ENCODE measurements at places on chromosomes 3 and 15.

- DNase-seq, result no peak
These were observed 33.7 kb upstream of the MAGEF1 start for GRCh38 chr3:184745526-184745925.

GRCh38 chr3:48474619-48475018, 28.1 kb downstream of the ATRIP start:
- no peak for DNase-seq

DNA sequence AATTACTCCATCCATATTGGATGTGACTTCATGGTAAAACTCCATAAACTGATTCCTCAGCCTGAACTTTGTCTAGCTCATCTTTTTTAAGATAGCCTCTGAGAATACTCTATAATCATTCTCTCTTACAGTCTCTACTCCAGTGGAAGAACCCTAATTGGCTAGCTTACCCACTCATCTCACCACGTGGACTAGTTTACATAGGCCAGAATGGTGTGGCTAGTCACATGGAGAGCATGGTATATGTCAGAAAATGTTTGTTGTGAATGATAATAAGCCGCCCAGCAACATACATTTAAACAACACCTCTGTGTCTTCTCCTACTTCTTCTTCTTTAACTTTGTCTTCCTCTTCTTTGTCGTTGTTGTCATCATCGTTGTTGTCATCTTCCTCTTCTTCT, 389.2 kb upstream of the LRRC3B start:
- DNase-seq, result no peak

DNA sequence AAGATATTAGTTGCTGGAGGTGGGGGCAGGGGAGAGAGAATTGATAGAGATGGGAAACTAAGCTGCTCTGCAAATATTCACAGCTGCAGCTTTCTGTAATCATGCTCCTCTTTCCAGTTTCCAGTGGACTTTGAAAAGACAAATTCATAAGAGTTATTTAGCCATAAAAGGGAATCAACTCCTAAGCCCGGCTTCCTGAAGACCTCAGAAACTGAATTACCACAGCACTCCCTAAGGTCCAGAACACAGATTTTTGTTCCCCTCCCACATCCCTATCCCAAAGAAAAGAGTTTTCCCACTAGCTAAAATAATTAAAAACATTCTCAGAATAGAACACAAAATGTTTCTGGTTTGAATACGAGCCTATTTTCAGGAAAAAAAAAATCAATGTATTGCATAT, 871.8 kb upstream of the NR2F2 start:
- DNase-seq, result no peak

DNA sequence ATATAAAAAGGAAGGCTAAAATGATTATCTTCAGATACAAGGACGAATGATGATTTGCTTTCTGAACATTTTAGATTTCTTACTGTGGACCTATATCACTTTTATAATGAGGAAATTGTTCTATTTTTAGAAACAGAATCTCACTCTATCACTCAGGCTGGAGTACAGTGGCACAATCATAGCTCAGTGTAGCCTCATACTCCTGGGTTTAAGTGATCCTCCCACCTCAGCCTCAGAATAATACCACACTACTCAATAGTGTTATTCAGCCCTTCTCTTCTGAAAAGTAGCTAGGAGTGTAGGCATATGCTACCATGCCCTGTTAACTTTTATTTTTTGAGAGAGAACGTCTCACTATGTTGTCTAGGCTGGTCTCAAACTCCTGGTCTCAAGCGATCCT, 15.8 kb downstream of the DNAJC13 start:
- DNase-seq, result no peak

GRCh38 chr15:37031198-37031597, 69.2 kb downstream of the MEIS2 start:
- no peak for DNase-seq

DNA sequence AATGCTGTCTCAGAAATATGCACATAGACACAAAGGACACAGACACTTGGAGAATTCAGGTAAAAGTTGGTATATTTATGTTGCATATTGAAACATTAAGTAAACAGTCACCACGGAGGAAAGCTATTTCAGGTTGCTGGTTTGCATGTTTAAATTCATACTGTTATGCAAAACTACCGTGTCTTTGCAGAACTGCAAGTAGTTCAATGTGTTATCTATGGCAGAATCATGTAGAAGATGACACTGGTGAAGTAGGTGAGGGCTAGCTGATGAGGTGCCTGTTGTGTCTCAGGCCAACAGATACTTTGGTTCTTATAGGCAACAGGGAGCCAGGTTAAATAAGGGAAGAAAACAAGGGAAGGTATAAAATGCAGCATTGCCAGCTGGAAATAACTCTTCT, 511.3 kb downstream of the DIPK2A start:
- DNase-seq, result no peak

- no peak for DNase-seq
These were observed 240.0 kb upstream of the CFAP20DC start for GRCh38 chr3:59289831-59290230.

DNA sequence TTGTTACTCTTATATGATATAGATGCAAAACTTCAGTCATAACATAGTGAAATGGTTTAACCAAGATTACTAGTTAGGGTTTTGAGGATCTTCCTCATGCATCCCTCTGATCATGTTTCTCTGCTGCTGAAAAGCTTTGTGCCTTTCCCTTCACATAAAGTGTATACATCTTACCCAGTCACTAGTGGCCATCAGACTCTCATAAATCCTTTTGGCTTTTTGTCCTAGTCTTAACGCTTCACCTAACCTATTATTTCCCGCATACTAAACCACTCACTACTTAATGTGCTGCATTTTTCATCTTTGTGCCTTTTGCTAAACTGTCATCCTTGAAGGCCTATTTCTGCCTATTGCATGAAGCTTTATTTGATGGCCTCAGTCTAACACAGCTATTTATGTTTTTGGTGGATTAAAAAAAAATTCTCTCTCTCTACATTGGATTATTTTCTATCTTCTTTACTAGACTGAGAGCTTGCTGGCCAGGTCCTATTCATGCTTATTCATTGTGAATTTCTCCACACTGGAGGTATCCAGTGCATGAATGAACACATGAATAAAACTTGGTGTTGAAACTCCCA, 717.6 kb upstream of the GOLIM4 start:
- no peak for DNase-seq

DNA sequence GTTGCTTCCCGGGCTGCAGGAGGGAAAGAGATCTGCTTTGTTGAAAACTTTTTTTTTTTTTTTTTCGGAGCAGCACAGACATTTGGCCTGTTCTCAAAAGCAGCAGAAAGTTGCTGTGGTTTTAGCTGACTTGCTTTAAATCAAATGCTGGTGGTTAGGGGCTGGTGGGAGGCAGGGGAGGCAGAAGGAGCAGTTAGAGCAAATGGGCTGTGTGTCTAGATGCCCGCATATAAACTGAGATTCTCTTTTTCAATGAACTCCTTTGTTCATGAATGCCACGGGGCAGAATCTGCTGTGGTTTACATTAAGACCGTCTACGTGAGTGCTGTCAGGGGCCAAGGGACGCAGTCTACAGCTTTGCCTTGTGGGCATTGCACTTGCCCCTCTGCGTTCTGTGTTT, 95.9 kb downstream of the FLNB start:
- DNase-seq, result no peak

- DNase-seq, result no peak
These were observed 40.0 kb upstream of the SAMMSON start for GRCh38 chr3:69959581-69959980.

DNA sequence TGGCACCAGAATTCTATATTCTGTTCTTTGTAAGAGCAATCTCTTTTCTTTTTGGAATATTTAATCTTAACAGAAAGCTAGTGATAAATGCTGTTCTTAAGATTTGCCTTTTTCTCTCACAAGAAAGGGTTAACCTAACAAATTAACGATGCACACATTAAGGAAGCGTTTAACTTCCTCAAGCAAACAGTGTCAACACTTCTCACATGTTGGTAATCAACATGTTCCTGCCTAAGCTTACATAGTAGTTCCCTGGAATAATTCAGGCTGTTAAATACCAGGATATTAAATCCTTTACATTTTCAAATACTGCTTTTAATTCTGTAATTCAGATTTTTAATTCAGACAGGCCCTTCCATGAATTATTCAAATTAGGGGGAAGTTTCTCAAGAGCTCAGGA, 67.4 kb upstream of the RPL35A start:
- no peak for DNase-seq

- DNase-seq, result no peak
These were observed 280.4 kb downstream of the KCNH8 start for GRCh38 chr3:19428729-19429128.

GRCh38 chr3:175670557-175670956, 811.4 kb downstream of the NAALADL2 start:
- DNase-seq, result no peak

GRCh38 chr15:66486887-66487286, 10.7 kb downstream of the SNAPC5 start:
- no peak for DNase-seq

DNA sequence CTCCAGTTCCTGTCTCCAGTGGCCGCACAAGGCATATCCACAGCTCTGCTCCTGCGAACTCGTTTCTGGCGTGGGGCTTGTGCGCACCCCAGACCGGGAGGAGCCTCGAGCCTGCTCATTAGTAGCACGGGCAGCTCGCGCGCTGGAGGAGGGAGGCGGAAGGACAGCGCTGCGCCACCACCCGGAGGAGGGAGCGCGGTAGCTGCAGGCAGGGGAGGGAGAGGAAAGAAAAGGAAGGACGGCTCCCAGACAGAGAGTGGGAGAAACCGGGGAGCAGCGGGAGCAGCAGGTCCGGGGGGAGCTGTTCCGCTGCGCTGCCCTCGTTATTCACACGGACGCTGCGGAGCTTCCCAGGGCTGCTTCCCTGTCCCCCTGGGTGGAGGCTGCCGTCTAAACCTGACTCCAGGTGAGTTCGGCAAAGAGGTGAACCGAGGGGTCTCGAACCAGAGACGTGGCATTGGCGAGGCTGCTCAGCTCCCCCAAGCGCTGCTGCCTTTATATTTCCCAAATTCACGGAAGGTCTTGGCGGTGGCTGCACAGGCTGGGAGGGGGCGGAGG, 121.3 kb upstream of the ZNF717 start:
- DNase-seq, result no peak

GRCh38 chr3:119817583-119818363, 35.9 kb downstream of the NR1I2 start:
- no peak for DNase-seq

DNA sequence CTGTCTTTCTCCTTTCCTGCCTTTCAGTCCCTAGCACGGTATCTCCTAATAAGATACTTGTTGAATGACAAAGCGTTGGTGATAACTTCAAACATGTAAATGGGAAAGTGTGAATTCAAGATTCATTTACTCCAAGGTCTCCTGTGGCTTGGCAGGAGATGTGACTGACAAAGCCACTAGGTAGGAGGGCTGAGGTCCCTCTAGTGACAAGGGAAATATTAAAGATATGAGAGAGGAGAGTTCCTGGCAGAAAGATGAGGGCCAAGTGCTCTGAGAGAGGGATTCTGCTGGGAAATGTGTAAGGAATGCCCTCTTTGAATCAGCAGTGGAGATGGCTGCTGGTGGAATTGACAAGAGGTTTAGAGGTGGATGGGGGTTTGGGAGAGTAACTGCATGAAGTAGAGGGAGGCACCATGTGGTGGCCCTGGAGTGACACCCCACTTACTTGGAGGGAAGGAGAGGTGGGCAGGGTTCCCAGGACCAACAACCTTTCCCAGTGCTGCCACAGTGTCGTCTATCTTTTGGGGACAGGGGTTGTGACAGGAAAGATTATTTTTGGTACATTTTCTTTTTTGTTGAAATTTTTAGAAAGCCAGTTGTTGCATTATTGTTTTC, 43.0 kb upstream of the SCAANT1 start:
- DNase-seq, result no peak

DNA sequence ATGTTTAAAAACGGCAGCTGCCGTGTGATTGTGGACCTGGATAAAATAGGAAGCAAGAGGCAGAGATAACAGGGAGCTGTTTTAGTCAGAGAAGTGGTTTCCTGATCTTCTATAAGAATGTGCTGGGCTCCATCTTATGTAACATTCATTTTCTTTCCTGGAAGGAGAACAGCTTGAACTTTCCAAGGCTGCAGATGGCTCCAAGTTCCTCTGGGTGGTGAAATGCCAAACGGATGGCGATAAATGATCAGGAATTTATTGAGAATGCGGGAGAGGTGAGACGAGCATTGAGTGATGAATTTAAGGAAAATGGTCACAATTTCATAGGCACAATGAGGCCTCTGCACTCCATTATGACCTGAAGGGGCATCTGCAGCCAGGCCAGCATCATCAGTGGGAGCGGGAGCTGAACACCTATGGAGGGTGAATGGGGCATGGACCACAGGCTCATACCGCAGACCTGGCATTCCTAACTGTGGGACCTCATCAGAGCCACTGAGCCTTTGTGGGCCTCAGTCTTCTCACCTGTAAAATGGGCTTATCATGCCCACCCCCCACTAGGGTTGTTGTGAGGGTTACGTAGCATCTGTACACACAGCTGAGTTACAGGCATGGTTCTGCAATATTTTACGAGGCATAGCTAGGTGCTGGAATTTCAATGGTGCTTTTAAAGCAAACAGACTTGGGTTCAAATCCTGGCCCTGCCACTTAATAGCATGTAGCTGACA, 17.1 kb downstream of the MGLL start:
- no peak for DNase-seq

GRCh38 chr3:22121068-22121701, 370.2 kb upstream of the ZNF385D start:
- DNase-seq, result no peak

GRCh38 chr3:186095561-186096081, 13.3 kb downstream of the ETV5 start:
- no peak for DNase-seq

DNA sequence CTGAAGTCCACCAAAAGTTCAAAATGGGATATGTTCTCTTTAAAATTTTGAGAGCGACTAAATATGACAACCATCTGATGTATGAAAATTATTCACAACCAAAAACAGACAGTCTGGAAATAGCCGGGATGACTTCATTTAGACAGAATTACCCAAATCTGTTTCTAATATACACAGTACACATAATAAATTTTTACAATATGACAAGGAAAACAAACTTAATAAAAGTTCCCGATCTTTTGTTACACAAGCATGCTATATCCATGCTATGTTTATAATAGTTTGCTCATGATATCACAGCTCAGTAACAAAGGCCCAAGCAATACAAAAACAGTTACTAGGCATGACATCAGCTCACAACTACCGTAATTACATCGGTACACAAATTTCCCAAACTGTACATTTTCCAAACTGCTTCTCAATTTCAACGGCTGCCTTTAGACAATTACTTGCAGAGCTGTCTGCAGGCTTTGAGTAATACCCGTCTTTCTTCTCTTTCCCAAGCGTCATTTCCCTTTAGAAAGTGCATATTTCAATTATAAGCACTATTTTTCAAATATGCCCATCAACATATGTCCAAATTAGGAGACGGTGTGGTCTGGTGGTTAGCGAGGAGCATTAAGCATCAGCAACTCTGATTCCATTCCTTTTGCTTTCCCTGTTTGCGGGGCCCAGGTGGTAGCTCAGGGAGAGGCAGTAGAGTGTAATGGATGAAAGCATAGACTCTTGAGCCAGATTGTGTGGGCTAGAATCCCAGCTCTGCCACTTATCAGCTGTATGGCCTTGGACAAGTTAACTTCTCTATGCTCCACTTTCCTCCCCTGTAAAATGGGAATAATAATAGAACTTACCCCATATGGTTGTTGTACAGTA, 481.2 kb downstream of the FOXP1 start:
- no peak for DNase-seq
